Activated CD8-positive, alpha-beta T cell treated with anti-CD3 and anti-CD28 coated beads for 36 hours (primary cell): ENCODE measurements at places on chromosomes 6 and 20. TPM values are rescaled to one million over a fixed set of nuclear protein-coding genes. Genes with fewer than 3 reads are reported as not detected.

- no peak for DNase-seq
These were observed 79.5 kb downstream of the BCAS1 start for GRCh38 chr20:53990768-53991450.

SLC17A2 gene
- not detected for total RNA-seq

SFTA2 gene
- total RNA-seq, result not detected

GRCh38 chr20:10344953-10345352, 89.1 kb downstream of the MKKS start:
- DNase-seq, result no peak

DNA sequence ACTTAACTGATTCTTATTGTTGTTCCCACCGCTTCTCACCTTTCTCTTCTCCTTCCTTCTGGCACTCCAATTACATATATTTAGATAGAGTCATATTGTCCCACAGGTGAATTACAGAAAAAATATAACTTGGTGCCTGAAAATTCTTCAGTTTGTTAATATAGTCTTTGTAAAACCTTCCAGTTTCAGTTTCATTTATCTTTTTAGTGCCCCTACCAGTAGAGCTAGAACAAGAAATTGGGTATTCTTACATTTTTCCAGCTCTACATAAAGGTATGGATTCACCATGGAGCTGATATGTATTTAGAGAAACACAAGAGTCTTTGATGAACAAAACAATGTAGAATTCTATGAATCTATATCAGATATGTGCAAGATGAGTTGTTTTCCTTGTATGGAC, 10.7 kb downstream of the MANEA start:
- no peak for DNase-seq

CYP39A1 gene
- not detected for total RNA-seq

DNA sequence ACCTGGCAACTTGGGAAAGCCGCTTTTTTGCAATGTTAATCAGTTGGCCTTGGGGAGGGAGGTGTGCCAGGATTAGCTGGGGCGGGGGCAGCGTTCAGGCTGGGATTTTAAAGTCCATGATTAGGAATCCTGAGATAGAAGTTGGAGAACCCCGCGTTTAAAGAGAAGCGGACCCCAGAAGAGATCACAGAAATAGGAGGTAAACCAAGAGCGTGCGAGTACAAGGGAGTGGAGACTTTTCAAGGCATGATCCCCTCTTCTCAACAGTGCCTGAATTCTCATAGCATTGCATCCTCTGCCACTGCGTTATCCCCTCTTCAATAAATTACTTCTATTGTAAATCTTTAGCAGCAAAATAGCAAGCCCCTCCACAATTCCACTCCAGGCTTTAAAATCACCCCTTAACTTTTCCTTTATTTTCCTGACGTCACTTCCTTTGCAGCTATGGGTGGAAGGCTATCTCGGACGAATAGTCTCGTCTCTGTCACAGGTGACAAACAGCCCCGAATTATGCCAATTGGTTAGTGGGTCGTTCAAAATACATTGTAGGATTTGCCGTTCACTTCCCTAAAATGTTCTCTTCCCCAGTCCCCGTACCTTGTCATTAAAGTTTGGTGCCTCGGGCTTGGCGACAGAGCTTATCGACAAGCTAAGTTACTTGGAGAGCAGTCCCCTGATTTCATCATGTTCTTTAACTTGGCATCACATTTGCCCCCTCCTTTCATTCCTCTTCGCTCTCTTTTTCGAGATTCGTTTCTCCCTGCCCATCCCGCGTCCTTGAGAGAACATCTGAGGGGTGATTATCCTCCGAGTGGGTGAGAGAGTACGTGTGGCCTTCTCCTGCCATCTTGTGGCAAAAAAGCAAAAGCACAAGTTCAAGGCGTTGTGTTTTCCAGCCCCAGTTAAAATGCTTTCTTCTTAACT, 17.1 kb downstream of the OR2B2 start:
- peak; percentile 74 for DNase-seq

- no peak for DNase-seq
These were observed 41.2 kb downstream of the BCAS1 start for GRCh38 chr20:54029176-54029575.

DNA sequence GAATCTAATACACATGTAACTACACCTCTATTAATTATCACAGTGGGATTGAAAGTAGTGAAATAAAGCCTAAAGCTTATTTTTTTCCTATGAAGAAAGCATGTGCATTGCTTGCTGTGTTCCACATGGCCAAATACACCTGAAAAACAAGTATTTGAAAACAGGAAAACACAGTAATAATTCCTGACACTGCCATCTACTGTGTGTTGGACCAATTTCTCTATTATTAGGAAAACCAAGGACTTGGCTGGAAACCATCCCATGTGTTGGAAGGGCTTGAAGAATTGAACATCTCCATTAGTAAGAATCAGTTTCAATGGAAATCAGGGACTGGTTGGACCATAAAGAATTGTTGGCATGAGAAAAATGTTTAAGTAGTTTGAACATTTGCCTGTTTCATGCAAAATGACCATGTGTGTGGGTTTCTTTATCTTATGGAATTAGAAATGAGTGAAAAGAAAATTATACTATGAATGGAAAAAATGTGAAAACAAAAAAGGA, 124.1 kb downstream of the PHF3 start:
- no peak for DNase-seq
